ENCODE measurements at places on chromosomes 2 and 18.

GRCh38 chr2:119708241-119708640 lies 29.2 kb downstream of the TMEM177 start:
- DNase-seq = no peak

DNA sequence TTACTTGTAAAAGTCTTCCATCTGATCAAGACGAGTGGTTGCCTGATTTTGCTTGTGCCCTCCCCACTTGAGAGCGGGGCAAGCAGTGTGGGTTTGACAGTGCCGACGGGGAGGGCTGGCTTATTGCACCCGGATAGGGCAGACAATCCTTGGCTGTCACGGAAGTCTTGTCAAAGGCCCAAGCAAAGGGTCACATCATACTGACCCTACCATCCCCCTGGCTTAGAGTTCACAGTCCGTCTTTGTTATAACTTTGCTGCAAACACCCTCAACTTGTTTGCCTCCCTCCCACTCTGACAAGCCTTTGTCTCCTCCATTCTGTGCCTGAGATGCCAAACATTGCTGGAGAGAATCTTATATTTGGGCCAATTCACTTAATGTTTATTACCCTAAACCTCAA lies 165.9 kb upstream of the MSH6 start:
- DNase-seq = no peak

GRCh38 chr2:177930916-177931315 lies 141.7 kb downstream of the PDE11A start:
- no peak for DNase-seq

DNA sequence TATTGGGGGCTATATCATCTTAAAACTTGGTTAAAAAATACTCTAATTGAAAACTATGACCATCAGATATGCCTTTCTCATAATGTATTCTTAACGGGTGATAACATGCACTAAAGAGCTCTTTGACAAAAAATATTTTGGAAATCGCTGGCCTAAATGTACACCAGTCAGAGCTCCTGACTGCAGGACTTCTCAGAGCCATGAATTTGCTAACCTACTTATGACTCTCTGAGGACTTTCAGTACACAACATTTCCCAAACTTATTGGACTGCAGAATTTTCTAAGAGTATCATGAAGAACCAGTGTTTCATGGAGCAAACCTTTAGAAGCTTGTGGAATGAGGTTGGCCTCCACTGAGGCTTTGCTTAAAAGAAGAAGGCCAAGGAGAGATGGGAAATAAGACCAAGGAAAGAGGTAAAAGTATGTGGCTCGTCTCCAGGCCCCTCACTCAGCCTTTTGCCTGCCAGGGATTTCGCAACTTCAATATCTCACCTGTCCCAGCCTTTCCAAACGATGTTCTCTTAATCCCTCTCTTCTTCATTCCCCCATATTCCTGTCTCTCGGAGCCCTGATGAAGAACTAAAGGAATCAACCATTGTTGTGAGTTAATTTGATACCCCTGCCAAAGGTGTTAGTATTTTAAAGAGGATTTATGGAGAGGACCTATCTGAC lies 88.8 kb upstream of the EPC2 start:
- DNase-seq = no peak

- no peak for DNase-seq
Observed at GRCh38 chr2:18422432-18423165, 137.9 kb downstream of the RDH14 start.

DNA sequence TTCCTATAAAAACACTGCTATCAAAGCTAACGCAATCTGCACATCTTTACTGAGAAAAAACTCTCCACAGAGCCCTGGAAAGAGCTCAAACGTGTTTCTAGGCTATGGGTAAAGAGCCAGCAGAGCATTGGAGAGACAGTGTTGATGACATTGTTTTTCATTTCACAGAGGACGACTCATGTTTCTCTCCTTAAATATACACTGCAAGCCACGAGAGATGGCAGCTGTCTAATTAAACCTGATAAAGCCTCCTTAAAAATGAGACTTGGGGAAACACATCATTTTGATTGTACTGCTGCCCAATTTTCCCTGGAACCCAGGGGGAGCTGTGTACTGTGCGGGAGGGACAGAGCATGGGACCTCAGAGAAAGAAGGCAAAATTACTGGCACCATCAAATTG lies 294.3 kb upstream of the SETBP1 start:
- no peak for DNase-seq
